ENCODE measurements at places on chromosomes 5 and 9.
A peak's percentile ranks its signal among the peaks of the same experiment; 100 is the strongest.

GRCh38 chr9:124520206-124520596 lies 13.0 kb upstream of the NR5A1 start:
- DNase-seq: no peak

GRCh38 chr5:7927466-7928375 lies 58.8 kb downstream of the MTRR start:
- DNase-seq: peak; percentile 27

- DNase-seq: no peak
Observed at GRCh38 chr5:160330212-160330611, 17.8 kb upstream of the CCNJL start.

GRCh38 chr9:135220601-135221575 lies 133.4 kb downstream of the OLFM1 start:
- no peak for DNase-seq

DNA sequence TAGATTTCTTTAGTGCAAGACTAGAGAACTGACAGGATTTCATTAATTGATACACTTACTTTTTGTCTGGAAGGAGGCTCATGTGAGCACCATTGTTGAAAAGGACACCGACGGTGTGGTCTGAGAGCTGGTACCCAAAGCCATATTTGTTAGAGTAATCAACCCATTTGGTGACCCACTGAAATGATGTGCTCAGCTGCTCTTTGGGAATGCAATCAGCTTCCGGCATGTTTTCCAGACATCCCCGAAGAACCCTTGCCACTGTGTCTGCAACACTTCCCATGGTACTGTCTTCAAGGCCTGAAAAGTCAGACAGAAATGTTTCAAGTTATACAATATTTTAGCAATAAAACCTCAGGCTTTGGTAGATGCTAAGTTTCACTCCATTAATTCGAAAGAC lies 4.4 kb downstream of the PLK2 start:
- no peak for DNase-seq

DNA sequence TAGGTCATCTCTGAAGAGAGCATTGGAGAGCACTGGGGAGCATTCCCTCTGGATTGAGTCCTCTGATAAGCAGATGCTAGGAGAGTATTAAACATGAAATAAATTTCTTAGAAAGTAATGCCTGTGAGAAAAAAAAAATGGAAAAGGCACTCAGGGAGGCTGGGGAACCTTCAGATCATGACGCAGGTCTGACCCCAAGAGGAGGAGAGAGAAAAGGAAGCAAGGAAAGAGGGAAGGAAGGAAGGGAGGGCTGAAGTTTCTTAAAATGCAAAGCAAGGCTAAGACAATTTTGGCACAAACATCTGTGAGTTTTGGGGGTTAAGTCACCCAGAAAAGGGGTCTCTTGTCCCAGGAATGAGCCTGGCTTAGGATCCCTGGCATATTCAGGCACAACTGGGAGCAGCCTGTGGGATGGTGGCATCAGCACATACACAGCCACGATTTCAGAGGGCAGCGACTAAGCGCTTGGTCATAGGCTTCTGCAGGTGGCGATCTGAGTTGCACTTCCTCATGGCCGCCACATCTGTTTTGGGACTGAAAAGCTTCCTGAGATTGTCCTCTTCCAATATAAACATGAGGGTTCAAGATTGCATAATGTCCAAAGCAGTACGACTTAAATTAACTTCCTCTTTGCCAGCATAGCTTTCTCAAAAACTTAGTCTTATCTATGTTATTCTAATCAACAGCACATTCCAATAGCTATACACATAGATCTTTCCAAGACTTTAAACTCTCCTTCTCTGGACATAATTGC lies 692.7 kb downstream of the DNAH5 start:
- no peak for DNase-seq

GRCh38 chr5:15168358-15168757 lies 296.8 kb upstream of the ANKH start:
- DNase-seq: no peak

GRCh38 chr5:67318746-67319145 lies 122.1 kb upstream of the CD180 start:
- DNase-seq: no peak

GRCh38 chr5:74641735-74642542 lies 1.4 kb upstream of the ENC1 start:
- peak; percentile 73 for DNase-seq

DNA sequence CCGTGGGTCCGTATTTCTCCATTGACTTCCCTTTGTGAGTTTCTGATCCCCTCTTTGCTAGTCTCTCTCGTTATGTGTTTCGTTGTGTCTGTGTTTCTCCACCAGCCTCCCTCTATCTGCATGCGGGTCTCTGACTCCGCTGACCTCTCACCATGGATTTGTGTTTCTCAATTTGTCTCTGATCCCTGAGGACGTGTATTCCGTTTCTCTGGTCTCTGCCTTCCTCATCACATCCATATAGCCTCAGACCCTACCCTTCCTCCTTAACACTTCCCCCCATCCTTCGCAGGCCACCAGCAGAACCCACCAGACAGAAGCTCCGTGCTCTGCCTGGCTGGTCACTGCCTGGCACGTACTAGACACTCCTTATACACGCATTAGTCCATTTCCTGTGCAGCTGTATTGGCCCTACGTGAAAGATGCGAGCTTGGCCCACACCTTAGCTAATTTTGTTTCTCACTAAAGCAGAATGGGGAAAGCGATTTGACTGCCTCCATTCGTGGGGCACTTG lies 631 bp downstream of the B4GALT7 start:
- DNase-seq: no peak

GRCh38 chr5:56494300-56494731 lies 261.2 kb upstream of the ANKRD55 start:
- peak; percentile 10 for DNase-seq

DNA sequence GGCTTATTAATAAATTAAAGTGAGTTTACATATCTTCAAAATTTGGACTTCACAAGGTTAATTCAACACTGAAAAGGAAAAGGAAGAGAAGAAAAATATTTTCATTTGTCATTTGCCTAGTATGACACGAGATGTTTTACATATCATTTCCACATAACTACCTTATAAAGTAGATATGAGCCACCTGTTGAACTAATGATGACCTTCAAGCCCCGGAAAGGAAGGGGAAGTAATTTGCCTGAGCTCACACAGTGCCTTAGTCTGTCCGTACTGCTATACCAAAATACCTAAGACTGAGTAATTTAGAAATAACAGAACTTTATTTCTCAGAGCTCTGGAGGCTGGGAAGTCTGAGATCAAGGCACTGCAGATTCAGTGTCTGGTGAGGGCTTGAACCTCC lies 17.9 kb downstream of the CMYA5 start:
- no peak for DNase-seq

GRCh38 chr5:55308254-55308836 lies 556 bp downstream of the MTREX start:
- no peak for DNase-seq

- no peak for DNase-seq
Observed at GRCh38 chr5:6273090-6273735, 105.1 kb downstream of the MED10 start.

All from stromal cell of bone marrow (primary cell).